Jurkat, Clone E6-1 (cell line): ENCODE measurements at places on chromosomes 1 and 21.

GRCh38 chr1:195717651-195718050 lies 890.6 kb downstream of the KCNT2 start:
- DNase-seq = no peak

DNA sequence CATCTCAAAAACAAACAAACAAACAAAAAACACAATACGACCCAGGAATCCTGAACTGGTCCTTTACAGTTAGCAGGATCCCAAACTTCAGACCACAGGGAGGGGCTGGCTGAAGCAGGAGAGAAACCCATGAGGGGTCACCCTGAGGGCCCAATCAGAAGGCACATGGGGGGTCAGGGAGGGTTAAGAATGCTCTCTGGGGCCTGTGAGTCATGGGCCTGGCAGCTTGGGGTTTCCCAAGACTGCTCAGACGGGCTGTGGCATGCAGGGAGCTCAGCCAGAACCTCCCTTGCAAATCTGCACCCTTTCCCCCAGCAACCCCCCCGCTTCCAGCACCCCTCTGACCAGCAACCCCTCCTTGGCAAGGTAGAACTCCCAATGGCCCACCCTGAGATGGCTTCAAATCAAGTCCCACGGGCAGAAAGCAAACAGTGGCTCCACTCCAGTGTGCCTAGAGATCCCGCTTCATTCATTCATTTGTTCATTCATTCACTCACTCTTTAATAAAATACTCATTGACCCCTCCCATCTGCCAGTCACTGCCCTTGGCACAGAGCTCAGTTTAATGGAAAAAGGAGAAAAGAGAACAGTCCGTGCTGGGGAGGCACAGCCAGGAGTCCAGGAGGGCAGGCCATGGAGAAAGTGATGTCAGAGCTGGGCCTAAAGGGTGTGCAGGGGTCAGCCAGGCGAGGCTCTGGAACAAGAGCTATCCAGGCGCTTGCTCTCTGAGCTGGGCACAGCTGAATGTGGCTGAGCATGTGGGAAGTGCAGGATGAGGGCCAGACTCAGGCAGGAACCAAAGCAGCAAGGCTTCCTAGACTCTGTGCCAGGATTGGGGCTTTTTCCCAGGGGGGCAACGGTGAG lies 8.2 kb downstream of the UQCRHL start:
- DNase-seq = no peak

GRCh38 chr1:159849626-159850366 lies 12.7 kb downstream of the VSIG8 start:
- no peak for DNase-seq

- no peak for DNase-seq
Measured at GRCh38 chr1:22641906-22642636, 1.4 kb upstream of the C1QC start.

DNA sequence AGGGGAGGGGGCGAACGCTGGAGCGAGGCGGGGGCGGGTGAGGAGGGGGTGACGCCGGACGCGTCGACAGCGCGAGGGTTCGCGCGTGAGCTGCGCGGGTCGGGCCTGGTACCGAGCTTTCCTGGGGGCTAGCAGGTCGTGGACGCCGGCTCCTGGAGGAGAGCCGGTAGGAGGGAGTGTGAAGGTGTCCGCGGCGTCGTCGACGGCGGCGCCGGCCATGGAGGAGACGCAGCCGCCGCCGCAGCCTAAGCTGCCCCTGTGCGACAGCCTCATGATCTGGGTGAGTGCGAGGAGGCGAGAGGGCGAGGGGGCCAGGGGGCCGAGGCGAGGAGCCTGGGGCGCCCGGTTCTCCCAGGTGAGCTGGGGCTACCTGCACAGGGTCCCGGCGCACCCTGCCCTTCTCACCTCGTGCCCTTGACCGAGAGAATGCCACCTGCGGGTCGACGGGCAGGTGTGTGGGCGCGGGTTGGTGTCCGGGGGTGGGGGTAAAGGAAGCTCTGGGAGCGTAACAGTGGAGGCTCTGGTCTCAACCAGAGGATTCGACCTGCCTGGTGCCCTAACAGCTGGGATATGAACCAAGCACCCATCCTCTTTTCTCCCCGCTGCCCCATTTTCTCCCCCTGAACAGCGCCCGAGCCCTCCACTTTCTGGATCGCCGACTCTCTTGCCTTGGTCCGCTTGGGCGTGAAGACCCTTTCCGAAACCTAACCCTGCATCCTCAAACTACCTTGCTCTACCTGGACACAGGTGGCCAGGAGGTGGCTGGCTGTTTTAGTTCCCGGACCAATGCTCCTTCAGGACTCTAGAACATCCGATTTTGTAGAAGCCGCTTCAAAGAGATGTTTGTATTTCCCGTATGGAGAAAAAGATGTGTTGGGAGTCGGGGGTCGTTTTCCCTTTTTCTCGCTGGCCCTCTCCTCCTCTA lies at the start of gene HOOK1:
Gene HOOK1 (plus strand): TSS at position 49 of the 925 bp plus-strand sequence. CDS start 169 bp downstream, at position 218.
- DNase-seq = no peak

- no peak for DNase-seq
Measured at GRCh38 chr1:94084085-94084484, 36.9 kb downstream of the ABCA4 start.
